Activated CD8-positive, alpha-beta memory T cell treated with anti-CD3 and anti-CD28 coated beads for 24 hours (primary cell): ENCODE measurements at places on chromosomes 3 and 15.

DNA sequence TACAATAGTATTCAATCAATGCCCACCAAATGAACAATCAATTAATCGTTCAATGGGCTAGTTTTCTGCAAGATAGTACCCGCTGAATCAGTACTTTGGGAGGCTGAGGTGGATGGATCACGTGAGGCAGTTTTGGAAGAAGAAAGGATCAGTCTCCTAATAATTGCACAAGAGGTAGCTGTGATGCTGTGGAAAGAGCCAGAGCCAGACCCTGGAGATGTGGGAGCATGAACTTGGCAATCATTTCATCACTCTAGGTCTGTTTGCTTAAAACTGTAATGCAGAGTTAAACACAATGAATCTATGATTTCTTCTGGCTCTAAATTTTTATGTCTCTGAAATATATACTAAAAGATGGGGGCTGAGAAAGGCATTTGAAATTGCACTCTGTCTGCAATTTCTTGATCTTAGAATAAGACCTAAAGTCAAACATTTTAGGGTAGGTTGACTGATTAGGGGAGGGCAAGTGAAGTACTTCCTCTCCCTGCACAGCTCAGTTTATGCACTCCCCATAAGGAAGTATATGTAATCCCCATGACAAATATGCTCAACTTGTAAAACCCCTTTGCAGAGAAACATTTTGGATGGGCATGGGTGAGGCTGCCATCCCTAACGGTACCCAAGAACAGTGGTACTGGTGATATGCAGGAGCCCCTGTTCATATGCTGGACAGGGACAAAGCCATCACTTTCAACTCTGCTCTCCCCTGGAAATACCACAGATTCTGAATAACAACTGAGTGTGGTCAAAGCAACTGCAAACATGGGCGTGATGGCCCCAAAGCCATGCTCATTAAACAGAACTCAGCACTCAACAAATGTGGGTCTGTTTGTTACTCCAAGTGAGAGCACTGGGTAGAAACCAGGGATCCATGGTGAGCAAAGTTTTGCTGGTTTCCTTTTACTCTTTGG, 28.6 kb upstream of the SPATA12 start:
- DNase-seq, result no peak

GRCh38 chr3:147414390-147415138, 5.4 kb downstream of the ZIC1 start:
- DNase-seq, result no peak

DNA sequence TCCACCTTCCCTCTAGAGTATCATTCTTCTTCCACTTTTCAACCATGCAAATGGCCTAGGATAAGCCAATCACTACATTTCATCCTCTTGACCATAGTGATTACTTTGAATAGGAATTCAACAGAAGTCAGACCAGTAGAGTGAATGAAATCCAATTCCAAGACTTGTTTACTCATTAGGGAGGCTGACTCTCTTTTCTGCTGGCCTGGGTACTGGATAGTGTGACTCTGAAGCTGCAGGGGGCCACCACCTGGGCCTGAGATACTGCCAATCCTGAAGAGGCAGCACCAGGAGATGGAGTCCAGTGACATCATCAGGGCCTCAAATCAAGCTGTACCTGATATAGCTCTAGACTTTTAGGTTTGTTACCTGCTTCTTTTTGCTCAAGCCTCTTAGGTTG, 7.0 kb upstream of the FSTL1 start:
- DNase-seq, result no peak

DNA sequence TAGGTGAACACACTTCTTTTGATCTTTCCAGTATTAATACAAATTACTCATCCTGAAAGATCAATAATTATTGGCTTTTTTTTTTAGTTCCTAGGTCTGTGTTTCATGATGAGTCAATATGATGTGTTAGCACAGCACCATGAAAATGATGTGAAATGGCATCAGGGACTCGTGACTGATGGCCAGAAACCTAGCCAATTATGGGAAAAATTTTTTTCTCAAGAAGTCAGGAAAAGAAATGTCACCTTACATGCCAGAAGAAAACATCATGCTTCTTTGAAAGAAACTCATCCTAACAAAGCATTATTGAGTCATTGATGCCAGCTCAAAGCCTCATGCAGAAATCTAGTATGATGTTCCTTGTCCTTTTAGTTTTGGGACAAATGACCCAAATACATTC, 468.3 kb upstream of the CBLB start:
- no peak for DNase-seq

DNA sequence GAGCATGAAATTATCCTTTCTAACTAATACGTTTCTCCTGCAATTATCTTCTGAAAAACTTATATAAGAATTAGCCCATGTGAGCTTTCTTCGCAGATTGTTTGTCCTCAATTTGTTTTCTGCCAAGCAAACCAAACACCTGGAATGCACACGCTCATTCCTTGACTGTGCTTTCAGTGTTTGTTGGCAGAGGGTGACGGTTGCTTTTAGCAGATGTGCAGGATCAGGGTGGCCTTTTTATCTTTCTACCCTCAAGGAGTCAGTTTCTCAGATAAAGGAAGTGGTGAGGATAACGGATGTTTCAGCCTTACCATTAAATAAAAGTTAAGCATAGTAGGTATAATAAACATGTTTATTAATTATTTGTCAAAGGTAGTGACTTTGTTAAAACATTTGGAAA, 15.2 kb downstream of the ARPP21 start:
- no peak for DNase-seq

- DNase-seq, result peak; percentile 66
These were observed 68.4 kb downstream of the CRTC3 start for GRCh38 chr15:90598031-90598577.

GRCh38 chr3:183085634-183086390, 13.5 kb downstream of the MCCC1 start:
- DNase-seq, result no peak

DNA sequence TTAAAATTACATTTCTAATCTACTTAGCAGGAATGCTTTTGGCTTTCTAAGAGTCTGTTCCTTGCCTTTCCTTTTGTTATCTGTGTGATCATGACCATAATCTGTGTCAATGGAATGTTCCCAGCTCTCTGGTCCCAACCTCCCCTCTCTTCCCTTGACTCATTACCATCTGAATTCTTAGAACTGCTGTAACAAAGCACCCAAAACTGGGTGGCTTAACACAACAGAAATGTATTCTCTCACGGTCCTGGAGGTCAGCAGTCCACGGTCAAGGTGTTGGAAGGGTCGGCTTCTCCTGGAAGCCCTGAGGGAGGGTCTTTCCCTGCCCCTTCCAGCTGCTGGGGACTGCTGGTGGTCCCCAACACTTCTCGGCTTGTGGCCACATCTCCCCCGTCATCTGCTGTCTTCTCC, 81.1 kb downstream of the LRRK1 start:
- peak; percentile 13 for DNase-seq

- DNase-seq, result no peak
These were observed 124.9 kb downstream of the ZBTB20 start for GRCh38 chr3:115022199-115022598.

- DNase-seq, result peak; percentile 40
These were observed 35.7 kb upstream of the IGF1R start for GRCh38 chr15:98612490-98613110.

GRCh38 chr3:63193647-63194046, 84.5 kb upstream of the SYNPR start:
- no peak for DNase-seq

- no peak for DNase-seq
These were observed 42.6 kb downstream of the MGLL start for GRCh38 chr3:127779747-127780146.

GRCh38 chr3:82130046-82130445, 368.6 kb upstream of the GBE1 start:
- no peak for DNase-seq

- DNase-seq, result no peak
These were observed 18.6 kb downstream of the KBTBD13 start for GRCh38 chr15:65095011-65095746.
